NCI-H2081 treated with DMSO at 0.1 percent for 48 hours (cell line): ENCODE measurements at places on chromosomes 5 and 9.

GRCh38 chr5:81021486-81021885 lies 61.3 kb downstream of the RASGRF2 start:
- DNase-seq: no peak

DNA sequence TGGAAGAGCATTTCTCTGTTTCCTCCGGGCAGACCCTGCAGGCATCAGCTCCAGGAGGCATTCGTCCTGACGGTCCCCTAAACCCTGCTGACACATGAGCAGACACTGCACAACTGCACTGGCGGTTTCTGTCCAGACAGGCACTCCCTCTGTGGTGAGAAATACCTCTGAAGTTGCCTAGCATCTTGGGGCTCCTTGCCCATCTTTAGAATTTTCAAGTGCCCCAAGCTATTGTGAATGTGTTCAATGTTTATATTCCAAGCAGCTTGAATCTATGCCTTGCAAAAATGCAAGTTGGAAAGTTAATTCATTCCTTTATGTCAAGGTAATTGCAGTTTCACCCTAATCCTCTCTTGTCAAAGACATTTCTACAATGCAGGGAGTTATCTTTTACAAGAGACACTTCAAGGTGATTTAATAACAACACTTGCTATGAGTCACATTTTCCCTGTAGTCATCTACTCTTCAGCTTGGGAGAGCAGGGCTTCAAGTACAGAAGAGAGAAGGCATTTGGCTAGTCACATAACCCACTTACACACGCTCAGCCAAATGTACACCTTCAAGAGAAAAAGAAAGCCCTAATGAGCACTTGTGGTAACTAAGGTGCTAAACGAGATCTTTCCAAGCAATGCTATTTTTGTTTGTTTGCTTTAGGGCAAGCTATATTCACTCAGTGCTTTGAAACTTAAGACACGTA lies 302.5 kb downstream of the MLLT3 start:
- no peak for DNase-seq

- DNase-seq: no peak
Measured at GRCh38 chr5:57035955-57036354, 84.0 kb upstream of the MIER3 start.

DNA sequence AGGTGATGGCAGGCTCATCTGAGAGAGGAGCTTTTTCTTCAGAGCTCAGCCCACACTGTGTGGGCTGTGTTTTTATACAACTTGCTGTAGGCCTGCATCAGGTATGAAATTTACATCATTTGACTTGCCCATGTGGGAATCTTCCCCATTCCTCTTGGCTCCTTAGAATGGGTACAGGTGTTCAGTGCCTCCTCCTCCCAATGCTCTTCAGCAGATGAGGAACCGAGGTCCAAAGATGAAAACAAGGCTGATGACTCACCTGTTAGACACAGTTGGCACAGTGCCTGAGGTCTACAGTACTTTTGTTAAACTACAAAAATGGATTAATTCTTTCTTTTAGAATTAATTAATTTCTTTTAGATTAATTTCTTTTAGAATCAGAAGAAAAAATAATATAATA lies 20.8 kb downstream of the PAPPA start:
- DNase-seq: no peak

- DNase-seq: no peak
Measured at GRCh38 chr9:114301798-114302565, 20.9 kb upstream of the ORM1 start.

GRCh38 chr9:74821636-74822035 lies 66.1 kb downstream of the TRPM6 start:
- no peak for DNase-seq

DNA sequence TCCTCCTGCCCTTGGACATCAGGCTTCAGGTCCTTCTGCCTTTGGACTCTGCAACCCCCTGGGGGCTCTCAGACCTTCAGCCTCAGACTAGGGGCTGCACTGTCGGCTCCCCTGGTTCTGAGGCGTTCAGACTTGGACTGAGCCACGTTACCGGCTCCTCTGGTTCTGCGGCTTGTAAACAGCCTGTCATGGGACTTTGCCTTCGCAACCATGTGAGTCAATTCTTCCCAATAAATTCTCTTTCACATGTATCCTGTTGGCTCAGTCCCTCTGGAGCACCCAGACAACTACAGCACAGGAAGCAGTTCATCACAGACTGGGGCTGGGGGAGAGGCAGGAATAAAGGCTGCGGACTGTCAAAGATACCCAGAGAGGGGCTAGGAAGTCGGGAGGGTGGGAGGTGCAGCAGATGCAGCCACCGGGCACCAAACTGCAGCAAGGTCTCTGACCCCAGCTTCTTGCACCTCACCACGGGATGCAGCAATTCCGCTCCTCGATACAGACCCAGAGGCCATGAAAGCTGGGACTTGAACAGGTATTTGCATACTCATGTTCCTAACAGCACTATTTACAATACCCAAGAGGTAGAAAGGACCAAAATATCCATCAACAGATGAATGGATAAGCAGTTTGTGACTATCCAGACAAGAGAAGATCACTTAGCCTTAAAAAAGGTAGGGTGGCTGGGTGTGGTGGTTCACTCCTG lies 100.8 kb downstream of the COL23A1 start:
- no peak for DNase-seq

GRCh38 chr5:116542619-116543018 lies 32.0 kb downstream of the SEMA6A start:
- no peak for DNase-seq
